Stimulated activated naive CD8-positive, alpha-beta T cell treated with anti-CD3 and anti-CD28 coated beads, Interleukin-15, Interleukin-2, amounts not matched to agents 100 U/mL and 50 U/mL, for 24 hours (primary cell): ENCODE measurements at places on chromosomes 2 and 18.

- DNase-seq = no peak
These were observed 88.4 kb upstream of the ARL5A start for GRCh38 chr2:151916632-151917031.

- DNase-seq = no peak
These were observed 33.1 kb upstream of the LNPK start for GRCh38 chr2:176035013-176035691.

DNA sequence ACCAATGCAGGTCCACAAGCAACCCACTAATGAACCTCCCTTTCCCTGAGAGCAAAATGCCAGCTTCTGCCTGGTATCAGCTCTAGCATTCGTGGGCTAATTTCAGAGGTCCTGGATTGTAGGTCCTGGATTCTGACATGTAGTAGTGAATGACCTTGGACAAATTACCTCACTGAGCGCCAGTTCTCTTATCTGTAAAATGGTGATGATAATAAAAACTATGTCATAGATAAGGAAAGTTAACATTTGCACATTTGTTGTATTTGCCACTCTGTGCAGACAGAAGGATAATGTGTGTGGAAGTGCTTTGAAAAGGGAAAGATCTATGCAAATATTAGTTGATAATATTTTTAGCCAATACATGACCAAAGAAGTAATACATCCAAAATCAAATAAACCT is 4.1 kb upstream of the TET3 start:
- no peak for DNase-seq

DNA sequence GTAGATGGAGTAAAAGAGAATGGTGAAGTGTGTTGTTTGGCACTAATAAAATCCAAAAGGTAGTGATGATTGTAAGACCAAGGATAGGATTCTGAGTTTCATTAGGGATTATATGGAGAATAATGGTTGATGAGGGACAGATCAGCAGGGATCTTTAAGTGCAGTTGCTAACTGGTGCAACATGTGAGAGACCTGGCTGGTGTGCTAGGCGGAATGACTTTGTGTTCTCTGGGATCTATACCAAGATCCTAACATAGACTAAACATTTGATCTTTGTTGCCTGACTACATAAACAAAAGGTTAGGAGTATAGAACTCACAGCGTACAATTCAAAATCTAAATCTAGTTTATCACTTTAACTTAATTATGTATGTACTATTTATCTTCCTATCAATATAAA is 135.4 kb downstream of the PTRHD1 start:
- no peak for DNase-seq

DNA sequence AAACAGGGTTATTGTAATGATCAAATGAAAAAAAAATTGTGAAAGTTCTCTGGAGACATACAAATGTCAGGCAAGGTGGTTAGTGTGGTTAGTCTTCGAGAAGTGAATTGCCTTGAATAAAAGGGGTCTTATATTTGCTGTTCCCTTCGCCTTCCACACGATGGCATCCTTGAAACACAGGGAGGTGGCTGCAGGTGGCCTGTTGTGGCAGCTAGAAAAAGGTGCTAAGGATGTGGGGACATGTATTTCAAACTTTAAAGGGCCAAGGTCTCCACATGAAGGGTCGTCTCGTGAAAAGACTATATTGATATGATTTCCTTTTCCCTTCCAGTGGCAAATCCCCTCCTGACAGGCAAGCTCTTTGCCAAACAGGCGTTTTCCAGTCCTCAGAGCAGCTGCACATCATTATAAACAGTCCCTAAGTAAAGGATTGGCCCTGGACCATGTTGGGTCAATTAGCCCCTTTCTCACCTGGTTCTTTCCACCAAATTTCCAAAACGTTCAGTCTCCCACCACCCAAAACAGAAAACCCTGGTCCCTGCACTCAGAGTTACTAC is 68.5 kb downstream of the COPS8 start:
- peak; percentile 65 for DNase-seq

- DNase-seq = no peak
These were observed 140.2 kb upstream of the OTOS start for GRCh38 chr2:240280621-240281020.

- no peak for DNase-seq
These were observed 128.5 kb downstream of the ARL6IP6 start for GRCh38 chr2:152846697-152847470.

GRCh38 chr2:203688798-203689197 is 17.6 kb upstream of the CD28 start:
- no peak for DNase-seq

DNA sequence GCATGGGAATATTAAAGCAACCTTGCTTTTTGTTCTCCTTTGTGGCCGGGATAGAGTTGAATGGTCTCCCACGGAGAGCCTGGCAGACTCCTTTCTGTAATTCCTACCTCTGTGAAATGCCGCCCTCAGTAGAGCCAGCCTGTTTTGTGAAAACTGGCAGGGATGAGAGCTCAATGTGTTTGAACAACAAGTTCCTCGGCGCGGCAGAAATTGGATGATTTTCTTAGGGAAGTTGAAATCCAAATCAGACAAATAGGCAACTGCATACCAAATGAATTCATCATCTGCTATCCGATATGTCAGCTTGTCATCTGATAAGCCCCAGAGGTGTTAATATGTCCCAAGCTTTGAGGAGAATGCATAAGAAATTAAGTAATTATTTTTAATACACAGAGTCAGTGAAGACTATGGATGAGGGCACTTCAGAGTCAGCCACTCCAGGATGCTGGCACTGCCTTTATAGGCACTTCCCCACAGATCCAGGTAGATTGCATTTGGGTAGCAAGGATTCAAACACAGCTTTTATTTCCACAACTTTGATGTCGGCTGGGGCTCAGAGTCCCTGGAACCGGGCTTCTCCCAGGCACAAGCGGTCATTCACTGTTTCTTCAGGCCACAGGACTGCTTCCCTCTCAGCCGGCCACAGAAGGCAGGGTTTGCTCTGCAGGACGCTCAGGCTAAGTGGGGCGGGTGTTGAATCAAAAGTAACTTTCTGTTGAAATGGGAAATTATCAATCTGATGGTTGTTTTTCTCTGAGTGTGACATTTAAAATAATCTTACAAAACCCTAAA is 82.8 kb upstream of the REV1 start:
- no peak for DNase-seq

GRCh38 chr2:232203936-232204335 is 174.6 kb upstream of the ALPP start:
- DNase-seq = no peak

- peak; percentile 72 for DNase-seq
These were observed 2.3 kb downstream of the NEUROD1 start for GRCh38 chr2:181677912-181678586.

- no peak for DNase-seq
These were observed 188.4 kb upstream of the GYPC start for GRCh38 chr2:126467367-126468054.

DNA sequence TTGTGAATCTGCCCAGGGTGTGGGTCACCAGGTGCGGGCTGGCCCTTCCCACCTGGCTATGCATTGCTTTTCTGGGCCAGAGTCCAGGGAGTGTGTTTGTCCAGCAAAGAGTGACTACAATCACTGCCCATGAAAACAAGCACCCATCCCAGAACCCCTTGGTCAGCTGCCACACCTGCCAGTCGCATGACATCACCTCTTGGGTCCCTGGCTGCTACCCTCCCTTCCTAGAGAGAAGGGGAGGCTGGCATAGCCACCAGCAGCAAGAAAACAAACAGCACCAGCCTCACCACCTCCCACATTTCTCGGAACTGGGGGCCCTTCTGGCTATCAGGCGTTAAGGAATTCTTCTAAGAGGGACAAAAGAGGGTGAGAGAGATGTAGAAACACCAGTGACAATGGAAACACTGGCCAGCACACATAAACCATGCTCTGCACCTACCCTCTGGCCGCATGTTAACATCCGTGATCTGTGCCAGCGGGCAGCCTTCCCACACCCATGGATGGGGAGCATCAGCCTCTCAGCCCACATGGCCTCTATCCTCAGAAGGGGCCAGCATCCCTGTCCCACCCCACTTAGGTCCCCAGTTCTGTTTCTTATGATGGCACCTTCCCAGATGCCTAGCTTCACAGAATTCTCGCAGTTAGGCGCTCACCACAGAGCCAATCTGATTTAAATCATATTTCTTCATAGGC is 109.7 kb upstream of the GLI2 start:
- DNase-seq = no peak

DNA sequence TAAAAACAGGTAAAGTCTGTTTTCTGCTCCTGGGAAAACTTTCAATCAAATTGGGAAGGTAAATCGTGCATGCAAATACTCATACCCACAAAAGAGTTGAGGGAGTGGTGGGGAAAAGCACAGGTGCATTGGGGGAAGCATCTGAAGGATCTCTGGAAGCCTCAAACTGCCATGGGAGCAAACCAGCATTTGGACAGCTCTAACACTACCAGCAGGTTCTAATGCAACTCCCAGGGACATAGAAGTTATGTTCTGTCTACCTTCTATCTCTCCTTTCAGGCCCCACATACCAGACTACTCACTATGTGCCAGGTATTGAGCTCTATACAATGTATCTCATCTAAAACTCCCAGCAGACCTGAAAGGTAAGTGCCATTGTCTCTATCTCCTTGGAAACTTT is 933.7 kb downstream of the NRXN1 start:
- DNase-seq = no peak

DNA sequence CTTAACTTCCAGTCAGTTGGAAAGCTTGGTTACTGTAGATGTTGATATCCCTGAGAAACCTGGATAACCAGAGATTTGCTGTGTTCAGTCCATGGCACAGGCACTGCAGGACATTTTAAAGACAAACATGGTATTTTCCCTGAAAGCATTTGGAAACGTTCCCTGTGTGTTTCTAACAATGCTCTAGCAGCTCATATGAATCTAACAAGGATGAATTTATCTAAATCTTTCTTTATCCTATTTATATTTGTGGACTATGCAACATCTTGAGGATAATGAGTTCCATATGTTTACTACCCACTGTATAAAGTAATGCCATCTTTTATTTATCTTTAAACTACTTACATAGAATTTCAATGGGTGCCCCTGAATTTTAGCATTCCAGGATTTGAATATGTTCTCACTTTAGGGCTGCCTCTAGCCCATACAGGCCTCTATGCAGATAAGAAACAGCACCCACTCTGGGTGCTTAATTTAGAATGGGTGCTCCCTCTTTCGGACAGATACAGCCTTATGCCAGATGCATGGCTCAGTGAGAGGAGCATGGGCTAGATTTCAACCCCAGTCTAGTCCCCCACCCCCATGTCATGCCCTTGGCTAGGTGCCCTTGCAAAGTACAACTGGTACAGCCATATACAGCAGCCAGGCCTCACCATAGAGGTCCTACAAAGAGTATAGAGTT is 50.6 kb upstream of the NEMP2 start:
- DNase-seq = no peak

GRCh38 chr2:144553379-144553778 is 33.5 kb upstream of the ZEB2 start:
- DNase-seq = no peak

- DNase-seq = no peak
These were observed 2.7 kb downstream of the PDCD1 start for GRCh38 chr2:241855888-241856422.

- DNase-seq = peak; percentile 87
These were observed 185.9 kb downstream of the MTX2 start for GRCh38 chr2:176454893-176455815.

GRCh38 chr2:25275575-25275965 is 66.2 kb downstream of the DNMT3A start:
- DNase-seq = no peak

- DNase-seq = no peak
These were observed 73.3 kb upstream of the NT5C1B start for GRCh38 chr2:18662689-18663088.

DNA sequence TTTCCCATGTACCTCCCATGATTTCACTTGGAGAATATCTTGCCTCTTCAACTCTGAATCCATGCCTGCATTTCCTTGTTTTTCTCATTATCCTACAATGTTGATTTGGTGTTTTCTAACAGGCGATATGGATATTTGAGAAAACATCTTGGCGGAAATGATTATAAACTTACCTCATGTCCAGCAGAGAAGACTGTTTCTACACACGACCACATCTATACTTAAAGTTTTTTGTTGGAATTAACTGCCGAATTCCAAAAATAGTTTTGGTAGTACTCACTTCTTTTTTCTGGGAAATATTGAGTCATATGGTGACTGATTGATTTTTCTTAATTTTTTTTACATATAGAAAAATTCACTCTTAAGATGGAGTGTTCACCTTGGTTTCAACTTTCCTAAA is 41.4 kb upstream of the TMEFF2 start:
- DNase-seq = no peak

- no peak for DNase-seq
These were observed 61.4 kb downstream of the DYM start for GRCh38 chr18:49399003-49399402.

DNA sequence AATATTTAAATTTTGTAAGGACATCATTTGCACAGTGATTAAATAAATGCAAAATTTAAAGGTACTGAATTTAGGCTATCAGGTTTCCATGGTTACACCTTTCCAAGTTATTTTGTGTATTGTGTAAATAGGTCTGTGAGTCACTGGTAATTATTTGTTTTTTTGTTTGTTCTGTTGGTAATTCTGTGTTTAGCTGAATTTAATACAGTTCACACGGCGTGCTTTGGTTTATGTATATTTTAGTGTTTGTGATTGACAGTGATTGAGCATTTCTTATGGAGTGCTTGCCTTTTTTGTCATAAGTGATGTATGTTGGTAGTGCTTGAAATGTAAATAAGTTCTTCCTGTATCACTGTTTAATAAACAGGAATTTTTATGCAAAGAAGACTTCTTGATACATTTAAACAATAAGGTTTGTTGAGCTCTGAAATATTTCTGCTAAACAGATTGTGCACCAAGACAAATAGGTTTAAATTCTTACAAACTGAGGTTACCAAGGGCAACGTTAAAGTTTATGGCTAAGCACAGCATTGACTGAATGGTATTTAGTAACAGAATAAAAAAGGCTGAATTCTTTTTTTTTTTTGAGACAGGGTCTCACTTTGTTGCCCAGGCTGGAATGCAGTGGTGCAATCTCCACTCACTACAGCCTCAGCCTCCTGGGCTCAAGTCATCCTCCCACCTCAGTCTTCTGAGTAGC is 38.3 kb upstream of the DLX1 start:
- no peak for DNase-seq

DNA sequence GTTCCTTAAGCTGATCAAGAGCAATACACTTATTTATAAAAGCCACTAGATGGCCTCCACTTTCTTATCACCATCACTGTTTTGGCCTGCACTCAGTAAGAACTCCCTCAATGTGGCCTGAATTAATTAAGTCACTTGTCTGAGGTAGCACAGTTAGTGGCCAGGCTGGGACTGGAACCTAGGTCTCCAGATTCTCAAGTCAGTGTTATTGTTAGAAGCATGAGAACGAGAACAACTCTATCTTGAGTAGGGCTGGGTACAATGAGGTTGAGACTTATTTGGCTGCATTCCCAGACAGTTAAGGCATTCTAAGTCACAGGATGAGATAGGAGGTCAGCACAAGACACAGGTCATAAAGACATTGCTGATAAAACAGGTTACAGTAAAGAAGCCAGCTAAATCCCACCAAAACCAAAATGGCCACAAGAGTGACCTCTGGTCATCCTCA is 115.8 kb downstream of the SS18 start:
- no peak for DNase-seq

DNA sequence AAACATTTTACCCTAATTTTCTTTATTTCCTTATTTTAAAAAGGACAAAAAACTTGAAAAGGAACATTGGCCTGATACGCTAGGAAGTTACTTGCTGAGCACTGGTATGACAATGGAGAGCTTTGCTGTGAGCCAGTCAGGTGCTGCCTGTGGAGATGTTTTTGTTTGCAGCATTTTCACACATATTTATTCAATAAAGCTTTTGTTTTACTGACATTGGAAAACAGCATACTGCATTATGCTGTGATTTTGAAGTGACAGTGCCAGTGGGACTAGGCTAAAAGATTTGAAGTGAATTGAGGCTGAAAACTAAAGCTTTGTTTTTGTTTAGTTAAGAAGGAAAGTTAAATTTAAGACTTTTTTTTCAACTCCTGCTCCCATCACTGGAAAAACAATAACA is 470.7 kb upstream of the ZEB2 start:
- DNase-seq = no peak
